ENCODE measurements at places on chromosomes 6 and 20. TPM values are rescaled to one million over a fixed set of nuclear protein-coding genes. Genes with fewer than 3 reads are reported as not detected.
A peak's percentile ranks its signal among the peaks of the same experiment; 100 is the strongest.

DNA sequence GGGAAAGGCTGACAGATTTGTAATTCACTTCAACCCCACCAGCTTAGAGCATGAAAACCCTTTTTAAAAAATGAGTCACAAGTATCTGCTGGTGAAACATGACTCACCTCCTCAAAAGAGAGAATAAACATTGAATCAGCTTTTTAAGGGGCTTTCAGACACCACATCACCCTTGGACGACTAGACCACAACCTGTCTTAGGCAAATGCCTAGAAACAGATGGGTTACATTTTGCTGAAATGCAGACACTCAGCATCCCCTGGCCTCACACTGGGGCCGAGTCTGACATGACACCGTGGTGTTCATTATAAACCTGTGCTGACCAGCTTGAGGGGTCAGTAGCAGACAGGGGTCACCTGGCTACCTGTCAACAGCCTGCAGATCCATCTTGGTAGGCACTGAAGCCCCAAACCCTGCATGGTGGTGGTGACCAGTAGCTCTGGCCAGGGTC lies 175.3 kb upstream of the CST7 start:
- DNase-seq: peak; percentile 86

The F13A1 gene
- total RNA-seq: not detected

GRCh38 chr20:38692436-38693411 lies 31.6 kb upstream of the SLC32A1 start:
- DNase-seq: peak; percentile 34

- no peak for DNase-seq
Measured at GRCh38 chr6:139054001-139054400, 25.5 kb downstream of the ABRACL start.

DNA sequence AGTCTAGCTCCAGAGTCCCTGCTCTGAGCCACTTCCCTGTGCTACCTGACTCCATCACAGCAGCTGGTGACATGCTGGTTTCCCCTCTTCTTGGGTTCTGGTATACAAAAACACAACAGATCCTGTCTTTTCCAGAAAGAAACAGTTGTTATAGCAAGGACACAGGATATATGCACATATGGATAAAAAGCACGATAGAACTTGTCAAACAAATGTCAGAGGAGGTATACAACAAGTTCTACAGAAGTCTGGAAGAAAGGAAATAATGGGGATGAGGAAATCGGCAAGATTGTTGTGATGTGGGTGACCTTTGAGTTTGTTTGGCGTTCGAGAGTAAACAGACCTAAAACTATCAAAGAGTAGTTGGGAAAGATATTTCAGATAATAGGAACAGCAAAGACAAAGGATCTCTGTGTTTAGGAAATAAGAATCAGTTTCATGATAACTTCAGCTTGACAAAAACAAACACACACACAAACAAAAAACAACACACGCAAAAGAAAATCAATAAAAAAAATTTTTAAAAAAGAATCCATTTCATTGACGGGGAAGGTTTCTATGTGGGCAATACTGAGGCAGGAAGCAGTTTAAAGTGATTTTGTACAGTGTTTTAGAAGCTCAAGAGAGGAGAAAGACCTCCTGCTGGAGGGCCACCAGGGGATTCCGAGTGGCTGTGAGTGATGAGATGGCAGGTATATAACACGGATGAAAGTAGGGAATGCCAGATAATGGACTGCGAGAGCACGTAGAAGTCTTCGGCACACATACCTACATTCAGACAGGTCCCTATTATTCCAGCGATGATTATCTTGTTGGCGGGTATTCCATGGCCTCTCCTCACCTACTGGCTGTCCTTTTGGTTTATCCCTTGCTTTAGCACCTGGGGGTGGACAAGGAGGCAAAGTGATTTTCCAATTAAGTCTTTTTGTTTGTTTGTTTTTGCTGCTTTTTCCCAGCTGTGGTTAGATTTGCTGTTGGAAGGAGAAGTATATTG lies 174.9 kb downstream of the HS3ST5 start:
- DNase-seq: no peak

GRCh38 chr6:30917487-30917886 lies 3.4 kb downstream of the VARS2 start:
- DNase-seq: no peak

GRCh38 chr6:140134224-140134623 lies 759.8 kb upstream of the CITED2 start:
- DNase-seq: no peak

The OR12D3 gene
- not detected for total RNA-seq

GRCh38 chr6:169918239-169918953 lies 167.0 kb downstream of the ERMARD start:
- no peak for DNase-seq

The QRSL1 gene
- total RNA-seq: 8.2 TPM

- DNase-seq: no peak
Measured at GRCh38 chr6:166439366-166440091, 56.8 kb upstream of the MPC1 start.

- no peak for DNase-seq
Measured at GRCh38 chr20:17491488-17491887, 39.7 kb downstream of the BFSP1 start.

DNA sequence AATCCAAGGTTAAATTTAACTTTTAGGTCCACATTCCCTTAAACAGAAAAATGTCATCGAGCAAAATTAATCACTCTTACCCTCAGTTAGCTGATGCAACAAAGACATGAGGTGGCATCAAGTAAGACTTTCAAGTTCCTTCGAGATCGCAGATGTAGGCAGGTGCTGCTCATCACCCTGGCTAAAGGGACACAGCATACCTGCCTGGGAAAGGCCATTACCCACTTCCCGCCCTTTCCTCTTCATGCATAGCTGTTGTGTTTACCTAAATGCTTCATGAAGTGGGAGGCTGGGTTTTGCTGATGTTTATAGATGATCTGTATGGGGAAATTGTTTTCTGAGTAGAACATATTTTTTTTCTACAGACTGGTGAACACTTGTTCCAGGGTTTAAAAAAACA lies 67.7 kb downstream of the GFRA4 start:
- DNase-seq: no peak

DNA sequence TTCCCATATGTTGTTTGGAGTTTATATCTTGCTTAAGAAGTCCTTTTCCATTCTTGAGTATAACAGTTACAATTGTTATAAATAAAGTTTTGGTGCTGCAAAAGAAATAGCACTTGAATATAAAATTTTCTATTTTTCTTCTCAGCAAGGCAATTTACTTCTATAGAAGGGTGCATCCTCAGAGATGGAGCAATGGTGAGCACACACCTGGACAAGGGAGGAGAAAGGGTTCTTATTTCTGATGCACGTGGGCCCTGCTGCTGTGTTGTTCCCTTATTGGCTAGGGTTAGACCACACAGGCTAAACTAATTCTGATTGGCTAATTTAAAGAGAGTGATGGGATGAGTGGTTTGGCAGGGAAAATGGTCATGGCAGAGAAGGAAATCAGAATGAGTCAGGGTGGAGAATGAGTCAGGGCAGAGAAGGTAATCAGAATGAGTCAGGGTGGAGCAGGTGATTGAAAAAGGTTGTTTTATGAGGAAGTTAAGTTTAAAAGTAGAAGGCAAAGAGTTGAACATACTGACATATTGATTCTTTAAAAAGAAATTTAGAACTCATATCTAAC lies 38.0 kb downstream of the CST8 start:
- no peak for DNase-seq

- no peak for DNase-seq
Measured at GRCh38 chr6:168905451-168906090, 348.1 kb downstream of the THBS2 start.

The IL17F gene
- not detected for total RNA-seq

DNA sequence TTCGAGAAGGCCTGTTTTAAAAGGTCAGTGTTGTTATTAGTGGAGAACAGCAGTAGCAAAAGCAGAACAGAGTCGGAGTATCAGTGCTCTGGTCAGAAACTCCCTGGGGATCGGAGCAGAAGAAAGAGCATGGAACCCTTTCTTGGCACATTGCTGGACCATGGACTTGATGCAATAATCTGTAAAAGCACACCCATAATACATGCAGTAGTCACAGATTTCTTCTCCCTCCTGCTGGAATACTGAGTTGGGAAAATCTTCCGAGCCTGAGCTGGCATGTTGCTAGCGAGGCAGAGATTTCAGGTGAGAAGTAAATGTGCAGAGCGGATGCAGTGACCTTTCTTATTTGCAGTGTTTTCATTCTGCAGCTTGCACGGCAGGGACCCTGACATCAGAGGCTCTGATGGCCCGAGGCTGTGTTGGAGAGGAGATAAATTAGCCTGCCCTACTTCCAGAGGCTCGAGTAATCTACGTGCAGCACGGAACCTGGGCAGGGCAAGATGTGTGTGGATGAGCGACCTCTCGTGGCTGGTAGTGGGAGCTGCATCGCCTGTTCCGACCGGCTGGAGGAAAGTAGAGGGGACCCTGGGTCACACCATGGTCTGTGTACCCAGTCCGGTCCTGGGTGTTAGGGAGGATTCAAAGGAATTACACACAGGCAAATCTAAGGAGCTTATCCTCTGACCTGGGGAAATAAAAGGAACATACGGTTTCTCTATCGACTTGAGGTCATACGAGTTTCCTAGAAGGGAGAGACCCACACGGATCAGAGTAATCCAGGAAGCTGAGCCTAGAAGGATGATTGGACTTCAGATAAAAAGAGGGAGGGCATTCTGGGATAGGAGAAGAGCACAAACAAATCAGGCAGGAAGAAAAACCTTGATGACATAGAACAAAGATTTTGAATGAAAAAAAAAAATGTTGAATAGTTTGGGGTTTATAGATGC lies 137.0 kb upstream of the STMND1 start:
- DNase-seq: peak; percentile 91

GRCh38 chr6:5279891-5280338 lies 18.6 kb downstream of the FARS2 start:
- no peak for DNase-seq

DNA sequence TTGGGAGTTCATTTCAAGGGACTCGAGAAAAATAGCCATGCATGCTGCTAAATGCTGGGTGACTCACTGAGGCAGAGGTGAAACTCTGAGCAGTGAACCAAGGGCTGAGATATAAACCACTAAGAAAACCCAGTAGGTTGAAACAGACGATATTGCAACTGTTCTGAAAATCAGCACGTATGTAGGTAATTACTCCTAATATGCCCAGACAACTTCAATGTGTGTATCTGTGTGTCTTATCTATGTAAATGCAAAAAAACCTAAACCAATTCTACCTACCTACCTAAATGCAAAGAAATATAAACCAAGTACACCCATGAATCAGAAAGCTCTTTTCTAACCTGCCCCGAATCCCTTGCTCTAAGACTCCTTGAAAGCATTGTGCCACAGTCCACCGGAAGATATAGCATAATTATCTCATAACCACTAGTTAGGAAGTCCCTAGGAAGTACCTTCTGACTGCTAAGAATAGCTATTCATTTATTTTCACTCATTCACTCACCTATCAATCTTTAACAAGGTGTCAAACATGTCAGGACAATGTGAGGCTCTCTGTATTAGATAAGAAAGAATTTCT lies 458.7 kb upstream of the RUNX2 start:
- no peak for DNase-seq

GRCh38 chr20:719816-720215 lies 44.2 kb upstream of the SCRT2 start:
- no peak for DNase-seq

GRCh38 chr6:120198033-120198432 lies 848.5 kb upstream of the MAN1A1 start:
- DNase-seq: peak; percentile 70

DNA sequence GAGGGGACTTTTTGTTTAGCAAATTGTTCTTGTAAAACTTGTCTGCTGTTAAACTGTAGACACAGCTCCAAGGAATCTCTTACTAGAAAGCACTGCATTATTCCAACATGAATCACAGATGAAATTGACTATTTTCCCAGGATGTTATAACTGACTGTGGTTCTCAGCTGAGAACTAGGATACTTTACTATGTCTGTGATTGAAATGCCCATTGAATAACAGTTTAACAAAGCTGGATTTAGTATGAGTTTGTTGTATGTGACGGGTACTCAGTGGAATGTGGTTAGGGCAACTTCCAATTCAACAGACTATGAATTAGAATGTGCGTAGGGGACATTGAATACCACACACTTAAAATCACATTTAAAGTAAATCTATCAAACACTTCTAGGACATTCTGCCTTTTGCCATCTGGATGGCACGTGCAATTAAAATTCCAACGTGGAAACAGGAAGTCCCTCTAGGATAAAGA lies 193.4 kb upstream of the PREP start:
- DNase-seq: peak; percentile 85

GRCh38 chr20:41218466-41218865 lies 81.1 kb downstream of the PLCG1 start:
- DNase-seq: no peak

DNA sequence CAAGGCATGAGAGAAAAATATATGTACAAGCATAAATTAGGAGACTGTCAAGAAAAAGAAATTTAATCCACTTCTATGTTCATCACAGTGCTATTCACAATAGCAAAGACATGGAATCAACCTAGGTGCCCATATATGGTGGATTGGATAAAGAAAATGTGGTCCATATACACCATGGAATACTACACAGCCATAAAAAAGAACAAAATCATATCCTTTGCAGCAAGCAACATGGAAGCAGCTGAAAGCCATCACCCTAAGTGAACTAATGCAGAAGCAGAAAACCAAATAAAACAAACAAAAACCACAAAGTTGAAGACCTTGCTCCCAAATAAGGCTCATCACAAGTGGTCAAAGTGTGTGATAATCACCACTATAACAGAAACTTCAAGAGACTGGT lies 36.7 kb downstream of the USP45 start:
- DNase-seq: no peak

The ENPP3 gene
- total RNA-seq: not detected

The NKAPL gene
- not detected for total RNA-seq
